Bronchial smooth muscle cell (primary cell): ENCODE measurements at places on chromosomes 12 and 14. TPM values are rescaled to one million over a fixed set of nuclear protein-coding genes. Genes with fewer than 3 reads are reported as not detected.

Gene HDAC7
- total RNA-seq: 15.5 and 21.8 TPM in 2 replicates

Gene PRICKLE1
- total RNA-seq: 2.1 and 9.3 TPM in 2 replicates

Gene AQP2
- not detected in 2 replicates for total RNA-seq

Gene MCRS1
- total RNA-seq: 45.9 and 55.4 TPM in 2 replicates

Gene P3H3
- total RNA-seq: 72.0 and 114 TPM in 2 replicates

Gene GLIPR1L1
- total RNA-seq: not detected in 2 replicates

Gene CCNT1
- 13.4 and 16.1 TPM in 2 replicates for total RNA-seq

Gene SLC6A13
- 0.09 TPM in 1 of 2 replicates, not detected in the other for total RNA-seq

Gene CSRP2
- 4.4 and 4.6 TPM in 2 replicates for total RNA-seq

Gene PTPN6
- total RNA-seq: 0.09 and 0.79 TPM in 2 replicates

Gene ERBB3
- 0.63 and 0.94 TPM in 2 replicates for total RNA-seq

Gene BMAL2
- 8.4 and 15.4 TPM in 2 replicates for total RNA-seq

Gene SERPINA12
- not detected in 2 replicates for total RNA-seq

Gene SOAT2
- total RNA-seq: 0.16 and 0.17 TPM in 2 replicates

Gene TAS2R31
- 1.6 and 3.0 TPM in 2 replicates for total RNA-seq

Gene TSHR
- total RNA-seq: not detected in 2 replicates

Gene CLEC4A
- total RNA-seq: under 0.01 and 0.09 TPM in 2 replicates

Gene KIF21A
- total RNA-seq: 2.2 and 2.4 TPM in 2 replicates

Gene GLI1
- total RNA-seq: 0.47 and 0.86 TPM in 2 replicates

Gene ARHGDIB
- total RNA-seq: 0.47 TPM in 1 of 2 replicates, not detected in the other

Gene PPTC7
- total RNA-seq: 4.9 and 5.4 TPM in 2 replicates

Gene BBS10
- total RNA-seq: 10.5 and 15.6 TPM in 2 replicates

Gene UNC79
- total RNA-seq: 0.16 and 0.17 TPM in 2 replicates

Gene WIF1
- under 0.01 and 0.26 TPM in 2 replicates for total RNA-seq
